ENCODE measurements at places on chromosomes 6 and 20. TPM values are rescaled to one million over a fixed set of nuclear protein-coding genes. Genes with fewer than 3 reads are reported as not detected.
A peak's percentile ranks its signal among the peaks of the same experiment; 100 is the strongest.

Gene MATN4
- total RNA-seq: not detected

Gene ZSCAN23
- total RNA-seq: 2.9 TPM

Gene PKIB
- 0.57 TPM for total RNA-seq

Gene RHAG
- total RNA-seq: 2.3 TPM

Gene SYNDIG1
- total RNA-seq: 26.3 TPM

Gene CST4
- total RNA-seq: not detected

DNA sequence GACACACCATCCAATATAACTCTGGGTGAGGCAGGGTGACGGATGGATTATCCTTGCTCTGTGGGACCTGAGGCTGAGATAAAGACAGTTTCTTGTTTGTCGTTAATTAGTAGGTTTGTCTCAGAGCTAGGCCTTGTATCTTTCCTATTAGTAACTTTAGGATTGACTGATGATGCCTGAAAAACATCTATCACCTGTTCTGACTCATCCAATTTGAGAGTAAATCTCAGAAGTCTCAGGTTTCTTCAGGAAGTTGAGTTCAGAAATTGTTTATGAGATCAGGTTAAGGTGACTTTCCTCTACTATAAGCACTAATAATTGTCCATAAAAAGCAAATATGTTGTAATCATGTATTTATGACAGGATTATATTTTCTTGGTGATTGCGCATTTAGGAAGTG, 129.5 kb upstream of the SUPT3H start:
- DNase-seq: no peak

DNA sequence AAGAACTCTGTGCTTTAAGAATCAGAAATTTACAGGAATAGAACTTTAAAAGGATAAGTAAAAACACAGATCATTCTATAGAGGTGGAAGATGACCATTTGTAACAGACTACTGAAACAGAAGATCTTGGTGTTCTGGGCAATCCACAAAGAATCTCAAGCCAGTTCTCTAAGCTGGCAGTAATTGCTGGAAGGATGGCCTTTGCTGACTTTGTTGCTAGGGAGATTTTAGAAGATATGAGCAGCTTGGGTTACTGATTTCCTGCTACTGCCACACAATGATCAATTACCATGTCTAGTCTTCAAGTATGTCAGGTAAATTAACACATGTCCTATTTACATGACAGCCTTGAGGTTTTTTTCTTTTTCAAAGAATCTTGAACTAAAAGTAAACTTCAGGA, 31.1 kb downstream of the SNAP91 start:
- no peak for DNase-seq

- DNase-seq: no peak
Measured at GRCh38 chr6:166903027-166903426, 53.3 kb downstream of the RNASET2 start.

DNA sequence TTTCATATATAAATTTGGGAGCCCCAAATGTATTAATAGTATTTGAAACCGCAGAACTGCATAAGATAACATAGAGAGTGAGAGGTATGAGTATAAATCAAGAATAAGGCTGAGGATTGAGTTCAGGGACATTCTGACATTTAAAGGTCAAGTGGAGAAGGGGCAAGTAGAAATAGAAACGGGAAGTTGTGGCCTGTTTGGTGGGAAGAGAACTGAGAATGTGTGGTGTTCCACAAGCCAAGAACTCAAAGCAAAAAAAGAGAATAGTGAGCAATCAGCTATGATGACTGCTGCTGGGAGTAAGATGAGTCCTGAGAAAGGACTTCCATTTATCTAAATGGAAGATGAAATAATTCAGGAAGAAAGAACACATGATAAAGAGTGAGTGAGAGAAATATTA, 418.4 kb downstream of the CD109 start:
- DNase-seq: no peak

DNA sequence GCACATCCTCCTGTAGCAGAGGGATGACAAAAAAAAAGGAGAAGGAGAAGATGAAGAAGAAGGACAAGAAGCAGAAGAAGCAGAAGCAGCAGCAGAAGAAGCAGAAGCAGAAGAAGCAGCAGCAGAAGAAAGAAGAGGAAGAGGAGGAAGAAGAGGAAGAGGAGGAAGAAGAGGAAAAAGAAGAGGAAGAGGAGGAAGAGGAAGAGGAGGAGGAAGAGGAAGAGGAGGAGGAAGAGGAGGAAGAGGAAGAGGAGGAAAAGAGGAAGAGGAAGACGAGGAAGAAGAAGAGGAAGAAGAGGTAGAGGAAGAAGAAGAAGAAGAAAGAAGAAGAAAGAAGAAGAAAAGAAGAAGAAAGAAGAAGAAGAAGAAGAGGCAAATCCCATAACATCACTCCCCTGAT, 35.0 kb upstream of the AHI1 start:
- DNase-seq: no peak

DNA sequence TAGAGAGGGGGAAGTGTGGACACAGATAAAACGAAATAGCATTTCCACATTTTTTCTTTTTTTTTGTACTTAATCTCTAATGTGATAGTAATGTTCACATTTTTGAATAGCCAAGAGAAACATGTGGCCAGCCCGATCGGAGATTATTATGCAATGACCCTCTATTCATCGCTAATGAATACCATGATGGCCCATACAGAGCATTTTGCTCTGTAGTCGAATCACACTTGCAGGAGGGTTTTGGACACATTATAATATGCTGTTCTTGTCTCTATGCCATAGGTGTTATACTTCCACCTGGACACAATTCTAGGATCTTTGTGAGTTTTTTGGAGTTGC, 60.1 kb downstream of the MTHFD1L start:
- no peak for DNase-seq

DNA sequence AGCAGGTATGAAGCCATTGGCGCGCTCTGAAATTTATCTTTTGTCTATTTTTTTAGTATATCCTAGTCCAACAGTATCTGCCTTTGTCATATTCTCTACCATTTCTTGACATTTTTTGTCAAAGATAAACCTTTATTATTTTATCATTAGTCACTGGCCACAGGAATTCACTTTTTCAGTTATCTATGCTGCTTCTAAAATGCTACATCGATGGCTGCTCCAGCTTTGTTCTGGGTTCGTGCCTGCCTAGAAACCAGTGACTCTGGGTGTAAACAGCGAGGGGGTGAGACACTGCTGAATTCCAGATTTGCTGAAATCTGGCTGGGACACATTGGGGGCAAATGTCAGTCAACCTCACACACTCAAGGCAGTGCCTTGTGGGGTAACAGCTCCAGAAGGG, 193.4 kb downstream of the CDC5L start:
- DNase-seq: no peak

GRCh38 chr20:63175038-63175895, 40.7 kb downstream of the YTHDF1 start:
- no peak for DNase-seq

DNA sequence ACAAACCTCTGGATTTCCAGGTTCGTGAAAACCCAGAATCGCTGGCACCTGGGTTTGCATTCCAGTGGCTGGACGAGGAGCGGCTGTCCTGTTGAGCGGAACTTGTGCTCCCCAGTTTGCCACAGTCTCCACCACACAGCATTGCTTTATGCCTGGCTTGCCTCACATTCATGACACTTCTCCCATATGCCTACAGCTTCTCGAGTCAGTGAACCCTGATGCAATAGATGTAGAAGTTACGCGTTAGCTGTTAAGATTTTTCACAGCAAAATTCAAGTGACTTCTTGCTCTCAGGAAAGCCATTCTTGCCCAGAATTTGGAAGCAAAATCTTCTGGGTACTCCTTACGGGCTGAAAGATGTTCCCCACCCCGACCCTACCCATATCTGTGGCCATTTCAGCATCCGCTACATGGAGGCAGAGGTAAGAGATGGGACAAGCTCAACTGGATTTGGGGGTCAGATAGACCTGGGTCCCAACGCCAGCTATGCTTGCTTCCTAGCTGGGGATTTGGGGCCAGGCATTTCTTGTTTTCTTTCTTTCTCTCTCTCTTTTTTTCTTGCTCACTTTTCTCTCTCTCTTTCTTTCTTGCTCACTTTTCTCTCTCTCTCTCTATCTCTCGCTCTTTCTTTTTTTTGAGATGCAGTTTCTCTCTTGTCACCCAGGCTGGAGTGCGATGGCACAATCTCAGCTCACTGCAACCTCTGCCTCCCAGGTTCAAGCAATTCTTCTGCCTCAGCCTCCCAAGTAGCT, 12.4 kb upstream of the GDAP1L1 start:
- DNase-seq: no peak

- no peak for DNase-seq
Measured at GRCh38 chr20:2207770-2208097, 88.1 kb upstream of the TGM3 start.

GRCh38 chr6:122717350-122717749, 62.2 kb upstream of the FABP7 start:
- no peak for DNase-seq

DNA sequence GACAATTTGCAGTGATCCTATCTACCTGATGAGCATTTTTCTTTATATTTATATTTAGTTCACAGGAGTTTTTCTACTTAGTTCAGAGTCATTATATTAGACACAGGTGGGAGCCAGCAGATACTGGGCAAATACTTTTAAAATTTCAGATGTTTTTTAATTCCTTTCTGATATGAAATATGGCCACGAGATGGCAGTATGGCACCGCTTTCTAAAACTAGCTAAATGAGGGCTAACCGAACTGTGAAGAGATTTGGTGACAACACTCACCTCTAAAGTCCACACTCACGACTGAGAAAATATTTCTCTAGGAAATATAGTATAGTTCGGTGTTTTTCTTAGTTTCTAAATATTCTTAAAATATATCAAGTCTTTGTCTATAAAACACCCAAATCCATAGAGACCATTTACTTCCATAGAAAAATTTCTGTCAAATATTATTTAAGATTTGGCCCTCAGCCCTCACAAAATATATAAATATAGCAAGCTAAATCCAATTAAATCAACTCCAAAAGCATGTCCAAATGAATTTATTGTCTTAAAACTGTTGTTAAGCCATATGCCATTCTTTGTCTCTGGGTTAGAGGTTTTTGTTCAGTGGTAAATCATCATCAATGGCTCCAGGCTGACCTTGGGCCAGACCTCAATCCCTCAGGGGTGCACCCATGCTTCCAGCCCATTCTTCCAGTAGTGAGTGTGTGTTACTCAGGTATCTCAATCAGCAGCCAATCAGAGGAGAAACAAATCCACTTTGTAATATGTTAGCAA, 63.6 kb downstream of the HUS1B start:
- peak; percentile 65 for DNase-seq

DNA sequence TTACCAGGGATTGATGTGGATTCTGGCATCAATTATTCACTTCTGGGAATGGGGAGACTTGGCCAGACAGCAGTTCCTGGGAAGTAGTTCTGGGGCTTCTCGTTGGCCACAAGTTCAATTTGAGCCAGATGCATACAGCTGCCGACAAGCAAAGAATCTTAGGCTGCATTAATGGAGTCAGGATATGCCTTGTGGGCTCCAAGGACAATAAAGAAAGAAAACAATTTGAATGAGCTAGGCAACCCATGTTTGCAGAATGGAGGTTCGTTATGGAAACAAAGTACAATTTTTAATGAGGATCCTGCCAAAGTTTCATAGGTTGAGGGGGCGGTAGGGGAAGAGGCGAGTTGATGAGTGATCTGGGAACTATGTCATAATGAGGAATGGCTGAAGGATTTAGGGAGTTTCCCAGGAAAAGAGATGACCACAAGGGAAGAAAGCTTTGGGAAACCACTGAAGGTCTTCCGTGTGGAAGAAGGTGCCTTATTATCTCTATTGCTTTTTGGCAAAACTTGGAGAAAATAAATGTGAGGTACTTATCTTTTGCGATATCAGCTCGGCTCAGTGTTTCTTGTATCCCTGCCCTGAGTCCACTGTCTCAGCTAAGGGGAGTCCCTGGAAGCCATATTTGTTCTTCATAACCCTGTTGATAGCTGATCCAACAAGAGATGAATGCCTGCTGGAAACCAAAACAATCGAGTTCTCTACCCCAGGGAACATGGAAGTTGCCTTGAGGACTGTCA, 181.0 kb upstream of the ZNF217 start:
- no peak for DNase-seq

DNA sequence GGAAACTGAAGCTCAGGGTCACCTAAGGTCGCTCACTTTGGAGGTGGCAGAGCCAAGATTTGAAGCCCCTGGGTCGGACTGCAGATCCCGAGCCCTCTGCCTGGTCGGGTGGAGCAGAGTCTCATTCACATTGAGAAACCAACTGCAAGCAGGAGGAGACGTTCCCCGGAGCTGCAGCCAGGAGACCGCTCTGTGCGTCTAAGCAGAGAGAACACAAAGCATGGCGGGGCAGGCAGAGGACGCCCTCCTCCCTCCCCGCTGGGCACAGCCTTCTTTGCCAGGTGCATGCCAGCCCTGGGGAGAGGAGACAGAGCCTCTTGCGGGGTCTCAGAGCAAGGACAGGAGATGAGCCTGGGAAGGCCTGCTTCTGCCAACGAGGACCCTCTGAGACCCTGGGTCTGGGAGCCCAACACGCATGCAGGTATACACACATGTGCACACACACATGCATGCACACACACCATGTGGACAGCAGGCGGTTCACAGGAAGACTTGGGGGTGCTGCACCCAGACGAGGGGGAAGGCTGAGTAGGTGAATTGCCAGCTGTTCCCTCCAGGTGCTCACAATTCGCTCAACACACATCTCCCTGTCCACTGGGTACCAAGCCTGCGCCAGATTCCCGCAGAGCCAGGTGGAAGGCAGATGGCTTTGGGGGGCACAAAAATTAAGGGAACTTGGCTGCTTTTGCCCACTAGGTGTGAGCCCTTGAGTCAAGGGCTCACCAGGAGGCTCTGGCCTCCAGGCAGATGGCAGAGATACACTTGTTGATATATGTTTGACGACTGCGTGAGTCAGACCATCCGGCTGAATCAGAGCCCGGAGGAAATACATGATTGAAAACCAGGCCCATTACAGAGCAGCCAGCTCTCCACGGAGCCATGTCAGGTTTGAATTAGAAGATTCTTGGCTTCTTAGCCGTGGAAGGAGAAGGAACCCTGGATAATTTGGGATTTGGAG, 5.5 kb upstream of the NTSR1 start:
- DNase-seq: peak; percentile 10

GRCh38 chr6:89655122-89655521, 16.6 kb upstream of the LYRM2 start:
- no peak for DNase-seq

- DNase-seq: no peak
Measured at GRCh38 chr6:99011151-99011550, 63.4 kb upstream of the FBXL4 start.

DNA sequence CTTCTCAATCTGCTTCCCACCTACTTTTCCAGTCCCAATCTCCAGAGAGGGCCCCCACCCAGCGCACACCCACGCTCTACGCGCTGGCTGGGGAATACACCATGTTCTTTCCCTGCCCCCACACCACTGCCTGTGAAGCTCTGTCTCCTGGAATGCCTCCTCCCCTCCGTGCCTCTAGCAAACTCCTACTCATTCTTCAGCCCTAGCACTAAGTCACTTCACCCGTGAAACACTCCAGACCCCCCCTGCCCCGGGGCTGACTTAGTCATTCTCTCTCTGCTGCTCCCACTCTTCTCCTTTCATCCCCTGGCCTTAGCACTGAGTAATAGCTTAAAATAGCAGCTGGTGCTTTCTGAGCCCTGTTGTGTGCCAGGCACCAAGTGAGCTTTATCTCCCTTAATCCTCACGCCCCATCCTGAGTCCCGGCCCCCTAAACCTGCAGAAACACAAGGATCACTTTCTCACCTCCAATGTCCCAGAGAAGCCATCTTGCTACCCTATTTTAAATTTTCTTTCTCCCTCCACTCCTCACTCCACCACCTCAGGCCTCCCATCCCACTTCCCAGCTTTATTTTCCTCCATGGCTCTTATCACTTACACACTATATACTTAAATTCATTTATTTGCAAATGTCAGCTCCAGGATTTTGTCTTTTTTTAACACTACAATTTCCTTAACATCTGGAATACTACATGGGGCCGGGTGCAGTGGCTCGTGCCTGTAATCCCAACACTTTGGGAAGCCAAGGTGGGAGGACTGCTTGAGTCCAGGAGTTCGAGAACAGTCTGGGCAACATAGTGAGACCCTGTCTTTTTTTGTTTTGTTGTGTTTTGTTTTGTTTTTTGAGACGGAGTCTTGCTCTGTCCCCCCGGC, 6.3 kb upstream of the PARD6B start:
- peak; percentile 60 for DNase-seq

Measured in right cardiac atrium (tissue), 5 donors.